ENCODE measurements at places on chromosomes 6 and 20.

DNA sequence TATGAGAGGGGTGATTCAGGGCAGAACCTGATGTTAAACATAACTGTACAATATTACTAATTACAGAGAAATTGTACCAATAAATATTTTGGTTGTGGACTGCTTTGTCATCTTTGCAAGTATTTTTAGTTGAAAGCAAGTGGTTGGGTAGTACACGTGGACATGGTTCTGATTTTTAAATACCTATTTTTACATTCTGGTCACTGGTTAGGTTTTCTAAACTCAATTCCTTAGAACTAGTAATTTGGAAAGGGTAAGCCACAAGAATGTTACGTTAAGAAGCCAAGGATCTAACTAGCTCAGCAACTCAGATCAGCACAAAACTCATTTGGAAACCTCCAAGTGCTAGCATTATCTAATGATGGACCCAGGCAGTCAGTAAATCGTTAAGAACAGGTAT is 2.7 kb downstream of the EPB41L2 start:
- DNase-seq: no peak

DNA sequence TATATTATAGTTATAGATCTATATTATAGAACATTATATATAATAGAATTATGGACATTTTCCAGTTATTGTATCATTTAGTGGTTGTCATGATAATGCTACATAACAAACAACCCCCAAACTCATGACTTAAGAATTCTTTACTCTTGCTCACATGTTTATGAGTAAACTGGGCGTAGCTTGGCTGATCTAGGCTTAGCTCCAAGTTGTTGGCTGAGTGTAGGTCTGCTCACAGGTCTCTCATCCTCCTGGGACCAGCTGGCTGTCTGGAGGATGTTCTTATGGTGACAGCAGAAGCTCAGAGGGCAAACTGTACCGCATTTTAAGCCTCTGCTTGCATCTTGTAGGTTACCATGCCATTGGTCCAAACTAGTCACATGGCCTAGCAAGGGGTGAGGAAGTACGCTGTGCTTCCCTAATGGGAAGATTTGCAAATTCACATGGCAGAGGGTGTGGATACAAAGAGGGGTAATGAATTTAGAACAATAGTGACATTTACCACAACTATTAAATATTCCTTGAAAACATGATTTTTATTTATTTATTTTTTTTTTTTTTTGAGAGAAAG is 34.2 kb downstream of the ARHGAP40 start:
- no peak for DNase-seq

DNA sequence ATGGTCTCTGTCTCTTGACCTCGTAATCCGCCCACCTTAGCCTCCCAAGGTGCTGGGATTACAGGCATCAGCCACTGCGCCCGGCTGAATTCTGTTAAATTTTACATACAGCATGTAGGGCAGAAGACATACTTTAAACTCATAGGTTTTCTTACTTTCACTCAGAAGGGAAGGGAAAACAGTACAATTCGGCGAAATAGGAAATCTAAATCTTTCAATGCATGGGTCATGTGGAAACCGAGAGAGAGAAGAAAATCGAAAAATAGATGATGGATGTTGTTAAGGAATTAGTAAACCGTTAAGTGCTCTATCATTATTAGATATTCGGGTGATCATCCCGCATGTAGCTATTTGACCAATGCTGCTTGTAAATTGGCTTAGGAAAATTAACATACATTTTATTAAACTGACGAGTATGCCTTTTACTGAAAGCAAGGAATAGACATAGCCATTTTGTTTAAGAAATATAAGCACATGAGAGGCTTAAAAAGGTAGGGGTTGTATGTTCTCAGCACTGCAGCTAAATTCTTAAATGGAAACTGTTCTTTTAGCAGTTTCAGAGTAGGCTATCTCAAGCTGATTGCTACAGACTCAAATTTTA is 164.7 kb upstream of the AGPAT4 start:
- DNase-seq: no peak

DNA sequence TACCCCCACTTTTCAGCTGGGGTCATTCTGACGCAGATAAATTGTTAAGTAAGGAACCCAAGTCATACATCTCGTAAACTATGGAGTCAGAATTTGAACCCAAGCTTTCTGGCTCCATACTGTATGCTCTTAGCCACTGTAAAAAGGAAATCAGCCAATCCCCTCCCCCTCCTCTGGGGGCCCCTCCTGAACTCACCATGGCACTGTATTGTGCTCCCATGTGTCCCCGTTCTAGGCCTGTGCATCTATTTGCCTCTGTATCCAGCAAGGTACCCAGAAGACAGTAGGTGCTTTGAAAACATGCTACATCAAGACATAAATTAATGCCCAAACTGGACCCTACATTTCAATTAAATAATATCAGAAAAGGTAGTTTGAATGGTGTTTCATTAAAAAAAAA is 98.5 kb downstream of the PREP start:
- DNase-seq: no peak

DNA sequence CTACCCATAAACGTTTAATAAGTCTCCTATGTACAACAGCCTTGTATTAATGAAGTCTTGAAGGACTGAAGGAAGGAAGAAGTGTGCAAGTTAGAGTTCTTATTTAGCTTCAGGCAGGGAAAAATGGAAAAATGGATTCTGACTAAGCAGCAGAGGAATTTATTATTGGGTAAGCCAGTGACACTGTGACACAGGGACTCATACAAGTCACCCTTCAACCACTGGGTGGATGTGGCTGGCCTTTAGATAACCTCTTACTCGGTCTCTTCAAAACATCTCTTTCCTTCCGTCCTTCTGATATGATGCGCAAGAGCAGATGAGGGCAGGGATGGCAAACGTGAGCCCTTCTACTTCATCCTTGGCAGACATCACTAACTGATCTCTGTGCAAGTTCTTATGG is 145.6 kb downstream of the DHX35 start:
- no peak for DNase-seq

GRCh38 chr20:58882704-58883089 is 30.2 kb downstream of the GNAS start:
- no peak for DNase-seq

- no peak for DNase-seq
Measured at GRCh38 chr20:33145521-33145920, 22.4 kb upstream of the BPIFA2 start.

- no peak for DNase-seq
Measured at GRCh38 chr6:85459224-85459901, 9.5 kb downstream of the NT5E start.

DNA sequence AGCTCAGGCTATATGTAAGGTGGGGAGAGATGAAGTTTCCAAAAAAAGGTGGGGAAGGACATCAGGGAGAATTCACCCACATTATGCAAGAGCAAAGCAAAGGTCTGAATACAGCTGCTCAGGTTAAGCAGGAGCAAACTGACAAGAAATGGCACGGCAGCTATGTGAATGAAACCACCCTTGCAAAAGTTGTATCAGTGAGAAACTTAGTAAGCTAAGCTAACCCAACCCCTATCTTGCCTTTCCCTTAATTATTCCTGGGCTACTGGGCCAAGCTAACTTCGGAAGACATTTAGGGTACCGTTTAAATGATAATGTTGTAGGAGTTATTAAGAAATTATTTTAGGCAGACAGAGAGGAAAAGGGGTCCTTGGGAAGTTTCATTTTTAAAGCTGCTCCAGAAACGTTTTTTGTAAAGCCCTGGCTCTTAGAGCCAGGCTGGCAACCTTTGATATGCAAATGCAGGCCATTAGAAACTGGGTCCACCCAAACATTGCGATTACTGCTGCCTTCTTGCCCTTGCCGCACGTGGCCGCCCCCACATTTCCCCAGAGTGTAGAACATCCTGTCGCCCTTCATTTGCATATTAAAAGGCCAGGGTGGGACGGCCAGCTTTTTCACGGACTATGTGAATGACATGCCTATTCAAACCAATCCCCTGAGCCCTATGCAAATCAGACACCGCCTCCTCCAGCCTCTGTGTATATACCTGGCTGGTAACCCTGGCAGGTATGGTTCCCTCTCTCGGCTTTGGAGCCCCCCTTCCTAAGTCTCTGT is 60.5 kb upstream of the SAMD5 start:
- DNase-seq: no peak

DNA sequence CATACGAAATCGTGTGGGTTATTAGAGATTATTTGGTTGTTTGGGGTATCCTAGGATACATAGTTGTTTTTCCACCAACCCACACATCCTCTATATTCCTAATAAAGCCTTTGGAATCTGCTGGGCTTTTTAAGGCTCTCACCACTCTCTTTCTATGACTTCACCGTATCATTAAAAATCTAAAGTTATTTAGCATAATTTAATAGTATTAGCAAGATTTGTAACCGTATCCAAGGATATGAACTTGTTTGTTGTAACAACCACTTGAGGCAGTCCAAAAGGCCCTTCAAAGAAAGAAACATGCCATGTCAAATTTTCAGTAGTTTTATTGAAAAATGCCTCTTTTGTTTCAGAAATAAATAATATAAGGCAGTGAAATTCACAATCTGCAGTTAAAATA is 121.8 kb downstream of the COL12A1 start:
- no peak for DNase-seq

GRCh38 chr6:165308926-165309731 is at the start of gene C6orf118:
Gene C6orf118 (minus strand): TSS chr6:165309605. CDS start chr6:165309586, 19 bp downstream.
- no peak for DNase-seq

DNA sequence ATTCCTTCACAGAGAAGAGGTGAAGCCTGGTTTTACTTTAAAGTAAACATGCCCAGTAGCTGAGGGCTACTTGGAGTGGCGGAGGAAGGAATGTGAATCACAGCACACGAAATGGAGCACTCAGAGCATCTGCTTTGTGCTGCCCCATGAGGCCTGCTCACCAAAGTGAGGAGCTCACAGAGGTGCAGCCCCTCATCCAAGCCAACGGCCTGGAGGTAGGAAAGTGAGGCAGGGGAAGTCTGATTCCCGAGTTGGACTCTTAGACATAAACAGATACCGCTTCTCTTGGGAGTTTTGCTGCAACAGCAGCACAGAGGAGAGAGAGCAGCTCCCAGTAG is 3.6 kb downstream of the YTHDF1 start:
- DNase-seq: no peak

GRCh38 chr6:37889051-37889450 is 69.5 kb downstream of the ZFAND3 start:
- DNase-seq: no peak

DNA sequence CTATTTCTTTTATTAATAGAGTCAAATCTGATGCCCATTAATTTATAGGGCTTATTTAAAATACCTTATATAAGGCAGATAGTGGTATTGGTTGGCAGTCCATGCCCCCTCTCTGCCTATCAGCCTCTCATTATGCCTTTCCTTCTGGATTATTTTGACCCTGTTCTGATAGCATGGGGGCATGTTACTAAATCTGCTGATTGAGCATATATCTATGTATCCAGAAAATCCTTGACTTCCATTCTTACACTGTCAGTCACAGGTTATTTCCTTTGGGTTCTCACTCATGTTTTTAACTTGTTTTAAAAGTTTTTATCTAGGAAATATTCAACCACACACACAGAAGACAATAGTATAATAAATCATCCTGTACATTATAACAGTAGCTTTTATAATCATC is 1184.9 kb downstream of the HACE1 start:
- no peak for DNase-seq

- no peak for DNase-seq
Measured at GRCh38 chr6:99604166-99605073, 2.2 kb upstream of the PRDM13 start.

GRCh38 chr6:161554883-161555282 is 281.0 kb upstream of the AGPAT4 start:
- DNase-seq: no peak

GRCh38 chr6:31575952-31576685 is 754 bp downstream of the TNF start:
- no peak for DNase-seq

GRCh38 chr6:106637717-106638341 is 8.5 kb downstream of the QRSL1 start:
- DNase-seq: no peak

GRCh38 chr6:133055441-133055966 is 185.7 kb upstream of the EYA4 start:
- DNase-seq: no peak

DNA sequence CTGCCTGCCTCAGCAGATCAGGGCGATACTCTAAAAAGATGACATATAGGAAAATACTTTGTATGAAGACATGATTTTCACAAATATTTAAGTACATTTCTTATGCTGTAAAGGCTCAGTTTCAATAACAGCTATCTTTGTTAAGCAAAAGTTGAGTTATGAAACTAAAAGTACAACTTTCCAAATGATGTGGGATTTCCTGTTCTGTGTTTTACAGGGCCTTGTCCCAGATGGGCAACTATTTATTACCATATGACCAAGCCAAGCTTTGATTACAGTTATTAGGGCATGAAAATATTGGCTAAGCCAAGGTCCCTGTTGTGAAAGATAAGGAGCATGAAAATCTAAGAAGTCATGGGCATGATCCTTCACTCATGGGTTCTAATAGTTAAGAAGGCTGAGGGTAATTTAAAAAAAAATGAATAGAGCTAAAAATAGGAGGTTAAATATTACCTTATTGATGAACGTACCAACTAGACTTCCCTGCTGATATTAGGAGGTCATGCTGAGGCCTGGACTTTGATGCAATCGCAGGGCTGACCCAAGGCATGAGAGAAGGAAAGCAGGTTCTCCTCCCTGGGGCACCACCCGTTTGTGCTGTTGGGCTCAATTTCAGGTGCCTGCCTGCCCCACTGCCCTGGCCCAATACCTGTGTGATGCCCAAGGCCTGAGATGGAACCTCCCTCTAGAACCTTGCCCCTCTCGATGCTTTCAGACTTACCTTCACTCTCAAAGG is 294.4 kb upstream of the PRDM1 start:
- DNase-seq: no peak

- DNase-seq: no peak
Measured at GRCh38 chr6:51129043-51129442, 310.4 kb downstream of the TFAP2B start.

DNA sequence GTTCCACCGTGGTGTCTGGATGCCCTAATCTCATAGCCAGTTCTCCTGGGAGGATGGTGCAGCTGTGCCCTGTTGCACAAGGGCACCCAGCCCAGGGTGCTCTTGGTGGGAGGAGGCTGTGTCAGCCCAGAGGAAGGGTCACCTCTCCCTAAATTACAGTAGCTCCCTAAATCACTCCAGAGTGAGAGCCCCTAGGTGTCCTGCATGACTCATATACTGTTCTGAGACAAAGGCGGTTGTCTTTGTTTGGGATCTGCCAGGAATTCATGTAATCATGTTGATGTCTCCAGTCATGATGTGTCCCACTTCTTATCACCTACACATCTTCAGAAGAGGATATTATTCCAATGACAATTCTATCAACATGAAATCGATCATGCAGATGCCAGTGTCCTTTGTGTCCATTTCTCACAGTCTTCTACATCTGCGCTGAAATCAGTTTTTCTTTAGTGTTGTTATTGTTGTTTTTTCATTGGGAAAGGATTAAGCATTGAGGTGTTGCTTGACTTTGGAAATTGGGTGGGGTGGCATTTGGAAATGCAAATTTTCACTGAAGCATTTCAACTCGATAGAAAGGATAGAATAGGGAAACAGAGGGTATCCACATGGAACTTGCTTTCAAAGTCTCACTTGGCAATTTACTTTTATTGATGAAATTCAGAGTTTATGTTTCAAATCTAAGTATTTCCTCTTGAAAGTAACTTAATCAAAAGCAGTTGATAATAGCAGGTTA is 19.5 kb downstream of the PERP start:
- no peak for DNase-seq
